ENCODE measurements at places on chromosomes 6 and 20.

GRCh38 chr6:114651611-114652010, 308.8 kb upstream of the HS3ST5 start:
- no peaks in the 10 kb centered on the region for H3K27me3 ChIP-seq
- no peak for DNase-seq
- H3K4me3 ChIP-seq: no peak overlapping the region
- no peaks in the 10 kb centered on the region for H3K4me1 ChIP-seq

DNA sequence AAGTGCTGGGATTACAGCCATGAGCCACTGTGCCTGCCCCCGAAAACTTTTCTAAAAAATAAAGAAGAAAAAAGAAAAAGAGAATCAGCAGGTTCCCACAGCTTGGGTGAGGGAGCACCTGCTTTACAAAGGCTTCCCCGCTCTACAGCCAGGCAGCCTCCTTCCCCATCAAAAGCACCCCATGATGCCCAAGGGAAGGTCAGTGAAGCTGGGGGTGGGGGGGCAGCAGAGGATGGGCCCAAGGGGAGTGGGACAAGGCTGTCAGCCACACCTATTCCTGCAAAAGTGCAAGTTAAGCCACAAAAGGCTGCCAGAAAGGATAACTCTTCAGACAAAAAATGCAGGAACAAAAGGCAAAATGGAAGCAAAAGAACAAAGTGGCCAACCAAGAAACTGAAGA, 72.5 kb downstream of the FAM50B start:
- H3K36me3 ChIP-seq: peaks cover 2% of the 10 kb centered on the region
- no peak overlapping the region for H3K27ac ChIP-seq
- peaks cover 4% of the 10 kb centered on the region for H3K4me1 ChIP-seq

- H3K4me3 ChIP-seq: no peak overlapping the region
- no peak overlapping the region for H3K27ac ChIP-seq
- DNase-seq: no peak
Observed at GRCh38 chr6:129845696-129846095, 15.4 kb downstream of the TMEM244 start.

DNA sequence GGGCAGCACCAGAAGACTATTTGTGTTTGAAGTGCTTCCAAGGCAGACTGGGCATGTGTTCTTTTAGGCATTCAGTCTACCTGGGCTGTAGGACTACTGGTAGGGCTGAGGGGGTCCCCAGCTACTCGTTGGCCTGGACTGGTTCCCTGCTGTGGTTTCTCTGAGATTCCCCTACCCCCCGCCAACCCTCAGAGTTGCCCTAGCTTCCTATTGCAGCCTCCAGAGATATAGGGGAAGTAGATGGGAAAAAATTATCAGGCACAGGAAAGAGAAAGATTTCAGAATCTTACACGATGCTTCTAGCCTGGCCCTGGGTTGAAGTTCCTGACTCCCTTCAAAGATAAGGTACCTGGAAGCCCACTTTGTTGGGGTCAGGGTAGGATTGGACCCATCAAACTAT, 22.5 kb downstream of the BRPF3 start:
- peaks cover 38% of the 10 kb centered on the region for H3K36me3 ChIP-seq
- no peaks in the 10 kb centered on the region for H3K4me1 ChIP-seq
- no peaks in the 10 kb centered on the region for H3K27me3 ChIP-seq
- H3K27ac ChIP-seq: no peak overlapping the region
- no peak for DNase-seq
- H3K4me3 ChIP-seq: no peak overlapping the region

DNA sequence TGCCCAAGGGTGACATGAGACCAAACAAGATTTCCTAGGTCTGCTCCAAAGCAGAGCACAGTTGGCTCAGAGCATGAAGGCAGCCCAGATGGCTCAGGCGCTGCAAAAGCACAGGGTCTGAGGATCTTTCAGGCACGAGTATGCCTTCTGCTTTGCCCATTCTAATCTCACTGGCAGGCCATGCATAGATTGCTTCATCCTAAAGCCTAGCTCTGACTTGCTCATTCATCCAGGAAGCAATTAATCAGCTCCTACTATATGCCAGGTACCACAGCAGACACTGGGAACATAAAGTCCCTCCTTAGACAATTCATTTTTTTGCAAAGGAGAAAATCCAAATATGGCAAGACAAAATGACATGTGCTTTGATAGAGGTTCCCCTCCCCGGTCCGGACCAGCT, 31.2 kb downstream of the GPLD1 start:
- H3K27ac ChIP-seq: no peak overlapping the region
- no peaks in the 10 kb centered on the region for H3K27me3 ChIP-seq
- no peak for DNase-seq
- H3K4me1 ChIP-seq: no peaks in the 10 kb centered on the region
- H3K4me3 ChIP-seq: no peak overlapping the region

DNA sequence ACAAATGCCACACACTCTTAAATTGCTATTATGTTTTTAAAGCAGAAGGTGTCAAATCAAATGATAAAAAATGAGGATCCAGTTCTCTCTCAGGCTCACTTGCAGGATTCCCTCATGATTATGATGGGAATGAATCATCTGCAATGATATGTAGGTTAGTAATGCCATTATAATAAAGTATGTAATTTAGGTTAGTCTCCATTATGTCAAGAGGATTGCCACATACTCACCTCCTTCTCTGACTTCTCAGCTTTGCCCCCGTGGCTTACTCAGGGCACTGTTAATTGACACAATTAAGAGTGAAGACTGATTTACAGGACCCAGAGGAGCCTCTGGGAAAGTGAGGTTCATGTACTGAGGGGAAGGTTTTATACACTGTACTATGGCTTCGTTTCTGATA, 591.7 kb upstream of the NRSN1 start:
- no peaks in the 10 kb centered on the region for H3K27me3 ChIP-seq
- no peaks in the 10 kb centered on the region for H3K36me3 ChIP-seq
- H3K27ac ChIP-seq: no peak overlapping the region
- no peaks in the 10 kb centered on the region for H3K4me1 ChIP-seq
